Thyroid gland (tissue), 4 donors: ENCODE measurements at places on chromosomes 5 and 9. TPM values are rescaled to one million over a fixed set of nuclear protein-coding genes. Genes with fewer than 3 reads are reported as not detected.

TOR1B gene
- 31.4 TPM for total RNA-seq

DNA sequence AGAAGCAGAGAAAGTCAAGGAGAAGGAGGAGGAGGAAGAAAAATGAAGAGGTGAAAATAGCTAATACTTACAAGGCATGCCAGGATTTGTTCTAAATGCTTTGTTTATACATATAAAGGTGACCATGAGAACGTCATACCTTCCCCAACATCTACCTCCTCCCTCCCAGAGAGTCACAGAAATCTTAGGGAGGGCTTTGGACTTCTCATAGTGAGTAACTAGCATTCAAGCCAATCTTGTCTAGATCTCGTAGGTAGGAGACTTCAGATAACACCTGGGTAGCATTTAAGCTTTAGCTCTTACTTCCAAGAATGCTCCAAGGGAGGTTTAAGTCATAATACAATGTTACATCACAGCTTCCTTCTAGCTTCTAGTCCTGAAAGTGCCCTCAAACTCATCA lies 36.5 kb upstream of the GPBP1 start:
- H3K27me3 ChIP-seq = no peaks in the 10 kb centered on the region
- H3K27ac ChIP-seq = no peak overlapping the region
- no peak for DNase-seq

DNA sequence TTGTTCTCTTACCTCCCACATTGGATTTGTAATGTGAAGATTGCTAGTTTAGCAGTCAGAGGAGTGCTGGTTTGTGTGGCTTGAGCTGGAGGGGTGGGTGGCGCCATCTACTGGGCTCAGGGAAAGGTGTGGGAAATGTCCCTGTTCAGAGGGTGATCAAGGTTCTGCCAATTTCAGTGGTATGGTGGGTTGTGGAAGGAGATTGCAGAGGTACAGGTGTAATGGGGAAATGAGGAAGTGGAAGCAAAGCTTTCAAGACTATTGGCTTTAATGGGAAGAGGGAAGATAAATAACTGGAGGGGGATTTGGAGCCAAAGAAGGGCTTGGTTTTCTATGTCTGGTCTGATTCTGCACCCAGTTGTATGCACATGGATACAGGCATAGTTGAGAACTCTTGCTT lies 76.4 kb downstream of the OSMR start:
- peaks cover 4% of the 10 kb centered on the region for H3K36me3 ChIP-seq
- no peaks in the 10 kb centered on the region for H3K4me1 ChIP-seq
- H3K27ac ChIP-seq = no peak overlapping the region
- no peak overlapping the region for H3K4me3 ChIP-seq
- no peaks in the 10 kb centered on the region for H3K27me3 ChIP-seq

DNA sequence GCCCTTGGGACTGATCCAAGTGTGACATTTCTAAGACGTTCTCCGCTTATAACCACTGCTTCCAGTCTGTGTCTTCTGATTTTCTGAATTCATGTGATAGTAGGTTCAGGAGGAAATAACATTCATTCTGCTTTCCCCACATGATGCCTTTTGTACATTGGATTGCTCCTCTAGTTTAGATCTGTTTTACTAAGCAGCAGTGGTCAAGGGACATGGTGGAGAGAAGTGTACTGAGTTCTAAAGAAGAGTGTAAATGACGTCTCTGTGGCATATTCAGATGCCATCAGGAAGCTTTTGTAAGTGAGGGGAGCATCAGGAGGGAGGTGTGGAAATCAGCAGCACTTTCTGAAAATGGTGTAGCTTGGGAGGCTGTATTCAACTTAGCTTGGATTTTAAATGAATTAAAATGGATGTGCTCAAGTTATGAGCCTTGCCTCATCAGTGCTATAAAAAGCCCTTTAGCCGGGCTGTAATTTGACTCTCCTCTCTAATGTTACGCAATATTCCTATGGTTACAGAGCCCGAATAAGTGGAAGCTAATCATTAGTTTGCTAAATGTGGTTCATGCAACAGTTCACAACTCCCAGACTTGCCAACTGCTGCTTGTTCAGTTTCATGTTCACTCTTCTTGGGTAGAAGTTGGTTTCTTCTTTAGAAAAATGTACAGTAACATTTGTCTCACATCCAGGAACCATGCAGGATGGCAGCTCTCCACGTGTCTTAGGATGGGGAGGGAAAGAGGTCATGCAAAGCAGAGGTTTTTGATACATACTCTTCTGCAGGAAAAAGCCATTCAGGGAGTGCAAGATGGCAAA lies 281.3 kb downstream of the ARHGAP26 start:
- peak overlapping the region; percentile 19 for H3K27ac ChIP-seq
- H3K36me3 ChIP-seq = no peaks in the 10 kb centered on the region
- H3K27me3 ChIP-seq = no peaks in the 10 kb centered on the region

DNA sequence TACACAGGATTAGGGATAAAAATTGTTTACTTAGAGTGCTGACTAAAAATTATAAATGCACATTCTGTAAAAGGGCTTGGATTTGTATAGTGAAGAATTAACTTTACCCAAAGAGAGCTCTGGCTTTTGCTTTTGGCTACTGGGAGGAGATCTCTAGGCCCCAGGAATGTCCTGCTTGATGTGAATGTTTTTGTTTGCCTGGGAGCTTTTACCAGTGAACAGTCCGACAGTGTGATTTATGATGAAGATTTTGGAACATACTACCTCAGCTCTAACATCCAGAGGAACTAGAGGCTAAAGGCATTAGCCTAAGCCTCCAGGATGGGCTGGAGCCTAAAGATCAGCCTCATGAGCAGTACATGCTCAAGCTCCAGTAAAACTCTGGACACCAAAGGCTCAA lies 103.7 kb upstream of the RFX3 start:
- H3K27ac ChIP-seq = no peak overlapping the region
- no peak overlapping the region for H3K4me3 ChIP-seq
- no peaks in the 10 kb centered on the region for H3K36me3 ChIP-seq
- peaks cover 14% of the 10 kb centered on the region for H3K4me1 ChIP-seq
- no peak for DNase-seq

GRCh38 chr5:90095292-90096060 lies 314.1 kb downstream of the CETN3 start:
- no peak overlapping the region for H3K27ac ChIP-seq
- DNase-seq = no peak
- no peak overlapping the region for H3K4me3 ChIP-seq

TAF1L gene
- 0.11 TPM for total RNA-seq

- no peaks in the 10 kb centered on the region for H3K36me3 ChIP-seq
- H3K4me3 ChIP-seq = no peak overlapping the region
- DNase-seq = no peak
- no peaks in the 10 kb centered on the region for H3K27me3 ChIP-seq
- no peaks in the 10 kb centered on the region for H3K4me1 ChIP-seq
These were observed 324.3 kb upstream of the RORB start for GRCh38 chr9:74172874-74173273.

BTNL8 gene
- total RNA-seq = 1.5 TPM

DNA sequence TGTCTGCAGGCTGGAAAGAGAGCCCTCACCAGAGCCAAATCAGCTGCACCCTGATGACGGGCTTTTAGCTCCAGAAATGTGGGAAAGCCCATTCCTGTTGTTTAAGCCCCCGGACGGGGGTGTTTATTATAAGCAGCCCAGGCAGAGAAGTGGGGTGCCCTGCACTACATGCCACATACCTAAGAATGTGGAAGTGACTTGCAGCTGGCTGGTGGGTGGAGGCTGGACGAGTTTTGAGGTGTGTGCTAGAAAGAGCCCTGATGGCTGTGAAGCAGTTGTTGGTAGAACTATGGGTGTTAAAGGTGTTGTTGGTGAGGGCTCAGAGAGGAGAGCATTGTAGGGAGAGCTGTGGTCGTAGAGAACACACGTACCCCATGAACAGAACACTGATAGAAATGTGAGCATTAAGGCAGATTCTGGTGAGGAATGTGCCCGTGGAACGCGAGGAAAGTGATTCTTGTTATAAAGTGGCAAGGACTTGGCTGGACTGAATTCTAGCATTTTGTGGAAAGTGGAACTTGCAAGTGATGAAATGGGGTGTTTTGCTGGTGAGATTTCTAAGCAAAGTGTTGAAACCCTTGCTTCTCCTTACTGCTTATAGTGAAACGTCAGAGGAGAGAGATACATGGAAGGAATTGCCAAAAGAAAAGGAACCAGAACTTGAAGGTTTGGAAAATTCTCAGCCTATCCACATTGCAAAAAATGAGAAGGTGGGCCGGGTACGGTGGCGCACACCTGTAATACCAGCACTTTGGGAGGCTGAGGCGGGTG lies 38.9 kb downstream of the AHRR start:
- H3K27me3 ChIP-seq = no peaks in the 10 kb centered on the region
- no peaks in the 10 kb centered on the region for H3K4me1 ChIP-seq
- H3K27ac ChIP-seq = no peak overlapping the region
- no peak for DNase-seq

- H3K27me3 ChIP-seq = no peaks in the 10 kb centered on the region
- no peak overlapping the region for H3K4me3 ChIP-seq
- H3K36me3 ChIP-seq = no peaks in the 10 kb centered on the region
- peaks cover 10% of the 10 kb centered on the region for H3K4me1 ChIP-seq
These were observed 39.8 kb upstream of the TLE1 start for GRCh38 chr9:81729135-81729534.

DNA sequence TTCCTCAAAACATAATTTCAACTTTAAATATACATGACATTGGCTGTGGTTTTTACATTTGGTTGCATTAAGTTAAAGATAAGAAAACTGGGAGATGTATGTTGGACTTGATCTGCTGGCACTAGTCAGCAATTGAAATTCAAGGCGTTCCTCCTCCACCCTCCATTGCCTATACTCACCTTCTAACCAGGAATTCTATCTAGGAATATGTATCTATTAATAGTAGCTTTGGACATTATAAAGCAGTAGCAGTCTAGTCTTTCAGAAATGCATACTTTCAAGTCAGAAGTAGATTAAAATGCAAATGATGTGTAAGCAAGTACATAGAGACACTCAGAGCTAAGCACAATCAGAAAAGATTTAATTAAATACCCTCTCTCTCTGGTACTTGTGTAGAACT lies 24.9 kb downstream of the FER start:
- no peak overlapping the region for H3K4me3 ChIP-seq
- no peaks in the 10 kb centered on the region for H3K36me3 ChIP-seq
- H3K4me1 ChIP-seq = no peaks in the 10 kb centered on the region
- no peaks in the 10 kb centered on the region for H3K27me3 ChIP-seq
- DNase-seq = no peak

DNA sequence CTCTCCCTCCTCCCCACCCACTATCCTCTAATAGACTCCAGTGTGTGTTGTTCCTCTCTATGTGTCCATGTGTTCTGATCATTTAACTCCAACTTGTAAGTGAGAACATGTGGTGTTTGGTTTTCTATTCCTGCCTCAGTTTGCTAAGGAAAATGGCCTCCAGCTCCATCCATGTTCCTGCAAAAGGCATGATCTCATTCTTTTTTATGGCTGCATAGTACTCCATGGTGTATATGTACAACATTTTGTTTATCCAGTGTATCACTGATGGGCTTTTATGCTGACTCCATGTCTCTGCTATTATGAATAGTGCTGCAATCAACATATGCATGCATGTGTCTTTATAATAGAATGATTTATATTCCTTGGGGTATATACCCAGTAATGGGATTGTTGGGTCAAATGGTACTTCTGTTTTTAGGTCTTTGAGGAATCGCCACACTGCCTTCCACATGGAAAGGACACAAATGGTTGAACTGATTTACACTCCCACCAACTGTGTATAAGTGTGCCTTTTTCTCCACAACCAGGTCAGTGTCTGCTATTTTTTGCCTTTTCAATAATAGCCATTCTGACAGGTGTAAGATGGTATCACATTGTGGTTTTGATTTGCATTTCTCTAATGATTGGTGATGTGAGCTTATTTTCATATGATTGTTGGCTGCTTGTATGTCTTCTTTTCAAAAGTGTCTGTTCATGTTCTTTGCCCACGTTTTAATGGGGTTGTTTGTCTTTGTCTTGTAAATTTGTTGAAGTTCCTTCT lies 96.5 kb upstream of the DAB2 start:
- H3K27ac ChIP-seq = no peak overlapping the region
- H3K4me3 ChIP-seq = no peak overlapping the region
- DNase-seq = no peak
- H3K36me3 ChIP-seq = no peaks in the 10 kb centered on the region
- H3K27me3 ChIP-seq = no peaks in the 10 kb centered on the region

DNA sequence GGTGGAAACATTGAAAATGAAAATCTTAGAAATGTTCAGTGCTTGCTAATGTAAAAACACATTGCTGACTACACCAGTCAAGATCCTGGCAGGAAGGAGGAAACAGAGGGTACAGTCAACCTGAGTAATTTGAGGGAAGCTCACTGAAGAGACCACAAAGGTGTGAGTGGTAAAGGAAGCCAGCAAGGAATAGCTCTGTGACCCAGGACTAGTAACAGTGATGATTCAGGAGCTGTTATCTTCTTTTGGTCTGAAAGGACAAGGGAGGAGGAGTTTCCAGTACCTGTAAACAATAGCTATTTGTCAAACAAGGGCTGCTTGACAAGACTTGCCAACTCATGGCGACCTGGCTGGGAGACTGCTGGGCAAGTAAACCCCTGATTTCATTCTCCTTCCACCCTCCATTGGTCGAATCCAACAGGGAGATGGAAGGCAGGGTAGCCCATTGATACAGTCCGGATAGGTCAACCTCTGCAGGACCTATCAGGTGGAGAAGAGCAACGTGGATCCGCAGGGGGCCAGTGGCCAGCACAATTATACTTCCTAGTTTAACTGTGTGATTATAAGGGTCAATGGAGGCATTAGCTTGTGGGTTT lies 68.1 kb downstream of the MAMDC2 start:
- no peak for DNase-seq
- no peaks in the 10 kb centered on the region for H3K36me3 ChIP-seq

DNA sequence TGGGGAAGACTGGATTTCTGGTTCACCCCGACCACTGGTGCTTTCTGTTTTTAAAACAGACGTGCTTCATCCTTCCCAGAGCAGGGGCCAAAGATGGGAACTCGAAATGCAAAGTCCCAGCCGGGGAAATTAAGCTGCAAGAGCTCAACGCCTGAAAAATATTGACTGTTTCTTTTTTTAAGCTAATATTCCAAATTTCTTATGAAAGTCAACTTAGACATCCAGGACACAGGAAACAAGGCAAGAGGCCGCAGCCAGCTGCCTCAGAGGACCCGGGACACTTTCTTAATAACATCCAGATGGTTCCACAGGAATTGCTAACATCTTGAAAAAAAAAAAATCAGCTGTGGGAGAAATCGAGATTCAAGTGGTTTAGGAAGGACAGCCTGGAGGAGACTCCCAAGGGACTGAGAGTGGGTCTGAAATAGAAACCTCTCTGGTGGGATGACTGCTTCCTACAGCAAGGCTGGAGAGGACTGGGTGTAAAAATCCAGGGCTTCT lies 144.9 kb downstream of the FGF1 start:
- H3K4me3 ChIP-seq = no peak overlapping the region
- DNase-seq = peak; percentile 9
- no peaks in the 10 kb centered on the region for H3K36me3 ChIP-seq

ZNG1A gene
- 66.7 TPM for total RNA-seq

MEGF10 gene
- total RNA-seq = 2.3 TPM

GRCh38 chr9:13769006-13769405 lies 489.5 kb upstream of the MPDZ start:
- H3K27ac ChIP-seq = no peak overlapping the region
- no peaks in the 10 kb centered on the region for H3K27me3 ChIP-seq
- H3K4me1 ChIP-seq = no peaks in the 10 kb centered on the region
- DNase-seq = no peak
- H3K36me3 ChIP-seq = no peaks in the 10 kb centered on the region

GRCh38 chr5:151006704-151007334 lies 13.6 kb upstream of the GPX3 start:
- DNase-seq = no peak
- peaks cover 50% of the 10 kb centered on the region for H3K4me1 ChIP-seq
- H3K27me3 ChIP-seq = no peaks in the 10 kb centered on the region
- no peak overlapping the region for H3K4me3 ChIP-seq

GRCh38 chr5:1103093-1103492 lies 8.8 kb downstream of the SLC12A7 start:
- DNase-seq = no peak
- H3K27me3 ChIP-seq = no peaks in the 10 kb centered on the region
- H3K4me3 ChIP-seq = no peak overlapping the region
- no peaks in the 10 kb centered on the region for H3K36me3 ChIP-seq
- H3K27ac ChIP-seq = peak overlapping the region; percentile 95

MYO10 gene
- total RNA-seq = 49.2 TPM
